ENCODE measurements at places on chromosomes 7 and 10.

GRCh38 chr10:124589491-124590041 is 127.9 kb downstream of the LHPP start:
- DNase-seq = no peak

DNA sequence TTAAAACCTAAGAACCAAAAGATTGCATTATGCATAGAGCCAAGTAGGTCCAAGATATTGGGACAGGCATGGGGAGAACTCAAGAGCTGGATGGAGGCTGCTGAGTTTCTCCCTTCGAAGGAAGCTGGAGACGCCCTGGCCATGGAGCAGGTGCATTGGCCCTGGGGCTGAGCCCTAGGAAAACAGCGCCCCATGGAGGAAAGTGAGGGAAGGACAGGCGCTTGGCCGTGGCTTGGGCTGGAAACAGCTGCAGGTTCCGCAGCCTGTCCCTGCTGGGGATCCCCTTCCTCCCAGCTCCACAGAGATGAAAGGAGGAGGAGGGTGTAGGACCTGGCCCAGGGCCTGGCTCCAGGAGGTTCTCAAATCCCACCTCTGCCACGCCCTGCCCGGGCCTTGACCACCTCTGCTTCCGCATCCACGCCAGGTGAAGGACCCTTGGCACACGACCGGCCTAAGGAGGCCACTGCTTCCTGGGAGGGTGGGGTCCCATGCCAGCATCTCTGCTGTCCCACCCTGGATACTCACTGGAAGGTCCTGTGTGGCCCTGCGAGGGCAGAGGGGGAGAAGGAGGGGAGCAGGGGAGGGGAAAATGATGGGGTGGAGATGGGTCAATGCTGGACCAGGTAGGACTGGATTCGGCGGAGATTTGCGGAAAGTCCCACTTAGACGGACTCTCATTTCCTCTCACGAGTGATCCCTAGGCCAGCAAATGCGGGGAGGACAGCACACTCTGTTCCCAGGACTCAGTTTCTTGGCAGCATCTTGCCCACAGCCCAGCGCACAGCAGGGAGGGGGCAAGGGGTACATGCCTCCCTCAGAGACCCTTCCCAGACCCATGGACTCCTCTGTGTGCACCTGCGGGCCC is 258.6 kb upstream of the TCERG1L start:
- no peak for DNase-seq

DNA sequence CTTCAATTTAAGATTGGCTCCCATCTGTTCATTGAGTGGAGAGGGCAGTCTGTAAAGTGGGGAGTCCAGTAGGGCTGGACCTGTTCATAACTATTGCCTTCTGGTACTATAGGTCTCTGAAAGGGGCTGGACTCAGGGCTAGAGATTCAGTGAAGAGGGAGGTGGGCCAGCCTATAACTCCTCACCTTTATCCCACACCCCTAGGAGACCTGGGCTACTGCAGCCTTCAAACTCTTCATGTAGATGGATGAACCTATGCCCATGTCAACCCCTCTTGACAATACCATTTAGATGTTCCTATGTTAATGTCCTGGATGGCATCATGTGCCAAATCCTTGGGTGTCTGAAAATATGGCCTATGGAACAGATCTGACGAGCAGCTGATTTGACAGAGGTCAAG is 22.0 kb downstream of the MBL2 start:
- DNase-seq = no peak

GRCh38 chr7:114852293-114852692 is 69.6 kb upstream of the MDFIC start:
- no peak for DNase-seq

- DNase-seq = no peak
These were observed 63.6 kb upstream of the IGFBP3 start for GRCh38 chr7:45984386-45985295.

DNA sequence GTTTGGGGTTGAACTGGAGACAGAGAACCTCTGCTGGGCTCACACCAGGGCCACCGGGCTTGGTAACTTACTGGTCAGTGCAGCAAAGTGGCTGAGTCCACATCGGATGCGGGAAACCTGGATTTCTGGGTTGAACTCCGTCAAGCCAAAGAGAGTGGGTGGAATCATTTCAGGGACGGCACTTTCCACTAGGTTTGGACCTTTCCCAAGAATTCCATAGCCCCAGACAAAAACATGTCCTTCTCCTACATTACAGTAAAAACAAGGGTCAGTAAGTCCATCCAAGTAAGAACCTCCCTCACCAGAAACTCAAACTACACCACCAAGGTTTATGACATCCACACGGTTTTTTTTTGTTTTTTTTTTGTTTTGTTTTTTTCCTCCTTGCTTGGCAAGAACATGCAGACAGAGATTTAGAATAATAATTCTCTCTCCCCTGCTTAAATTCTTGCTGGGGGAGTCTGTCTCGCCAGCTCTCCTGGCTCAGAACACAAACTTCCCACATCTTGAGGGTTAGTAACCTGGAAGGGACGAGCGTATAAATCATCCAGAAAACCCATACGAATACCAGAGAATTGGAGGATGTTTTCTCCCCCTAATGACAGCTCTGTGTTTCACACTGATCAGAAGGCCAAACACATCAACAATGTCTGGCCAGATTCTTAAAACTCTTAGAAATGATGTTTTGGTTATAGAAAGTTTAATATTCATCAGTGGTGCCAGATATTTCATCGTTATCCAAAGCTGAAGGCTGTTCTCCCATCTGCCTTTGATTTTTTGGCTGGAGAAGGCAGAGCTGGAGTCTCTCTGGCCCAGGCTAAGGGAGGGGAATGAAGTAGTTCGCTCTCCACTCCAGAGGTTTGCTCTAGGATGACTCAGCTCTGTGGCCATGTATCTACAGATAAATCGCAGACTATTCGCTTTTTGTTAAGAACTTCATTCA is 17.5 kb downstream of the RCC1L start:
- no peak for DNase-seq

GRCh38 chr7:136079478-136079892 is 102.3 kb upstream of the MTPN start:
- no peak for DNase-seq

DNA sequence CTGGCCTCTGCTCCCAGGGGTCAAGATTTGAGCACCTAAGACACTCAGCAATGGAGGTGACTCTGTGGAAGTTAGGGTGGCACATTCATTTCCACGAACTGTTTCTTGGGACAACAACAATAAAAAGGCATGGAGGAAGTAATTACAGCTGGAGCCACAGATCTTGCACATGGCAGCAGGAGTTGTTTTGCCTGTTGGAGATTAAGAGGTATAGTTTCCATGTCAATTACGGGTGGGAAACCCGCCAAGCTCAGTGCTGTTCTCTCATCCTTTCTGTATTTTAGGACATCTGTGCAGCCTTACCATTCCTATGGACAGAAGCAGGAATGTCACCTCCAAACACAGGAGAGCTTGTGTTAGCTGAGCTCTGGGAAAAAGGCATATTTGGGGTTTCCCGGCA is 201.2 kb downstream of the SNX10 start:
- DNase-seq = no peak

GRCh38 chr7:79823246-79823951 is 311.2 kb upstream of the GNAI1 start:
- no peak for DNase-seq

- DNase-seq = peak; percentile 39
These were observed 179.5 kb upstream of the RNF32 start for GRCh38 chr7:156460858-156461627.
